Urothelium cell line (cell line): ENCODE measurements at places on chromosomes 4 and X.

DNA sequence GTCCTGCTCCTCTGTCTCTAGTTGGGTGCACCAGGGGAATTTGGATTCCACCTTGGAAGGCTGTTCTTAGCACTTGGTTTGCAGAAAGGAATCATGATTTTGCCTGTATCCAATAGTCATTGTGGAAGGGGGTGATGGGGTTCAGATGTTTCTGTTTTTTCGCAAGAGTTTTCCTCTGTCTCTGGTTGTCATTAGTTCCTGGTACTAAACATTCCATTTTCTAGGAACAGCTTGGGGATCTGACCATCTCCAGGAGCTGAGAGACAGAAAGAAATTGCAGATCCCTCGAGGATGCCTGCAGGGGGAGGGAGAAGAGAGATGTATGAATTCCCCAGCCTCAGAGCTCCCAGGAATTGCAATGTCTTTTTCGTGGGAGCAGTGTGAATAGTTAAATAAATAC lies 70.9 kb downstream of the CYTL1 start:
- DNase-seq = no peak

DNA sequence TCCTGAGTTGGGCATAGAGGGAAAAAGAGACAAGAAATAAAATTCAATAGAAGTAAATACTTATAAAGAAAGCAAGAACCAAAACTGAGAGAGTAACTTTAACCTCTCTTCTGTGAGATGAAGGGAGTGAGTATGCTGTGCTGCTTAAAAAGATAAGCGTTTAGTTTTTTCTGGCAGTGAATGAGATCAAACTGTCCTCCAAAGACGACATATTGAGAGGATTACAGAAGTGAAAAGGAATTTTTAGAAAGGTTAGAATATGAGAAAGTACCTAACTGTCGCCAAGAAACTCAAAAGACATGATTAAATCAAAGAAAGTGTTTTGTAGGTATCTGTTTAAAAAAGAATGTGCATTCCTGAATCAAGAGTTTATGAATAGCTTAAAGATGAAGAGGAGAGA lies 16.0 kb downstream of the GAB1 start:
- DNase-seq = no peak

- DNase-seq = no peak
Measured at GRCh38 chrX:52420824-52421443, 52.1 kb downstream of the XAGE2 start.

- DNase-seq = no peak
Measured at GRCh38 chrX:17443556-17443955, 68.6 kb downstream of the NHS start.

GRCh38 chr4:165926307-165926706 lies 53.3 kb downstream of the TLL1 start:
- DNase-seq = no peak

DNA sequence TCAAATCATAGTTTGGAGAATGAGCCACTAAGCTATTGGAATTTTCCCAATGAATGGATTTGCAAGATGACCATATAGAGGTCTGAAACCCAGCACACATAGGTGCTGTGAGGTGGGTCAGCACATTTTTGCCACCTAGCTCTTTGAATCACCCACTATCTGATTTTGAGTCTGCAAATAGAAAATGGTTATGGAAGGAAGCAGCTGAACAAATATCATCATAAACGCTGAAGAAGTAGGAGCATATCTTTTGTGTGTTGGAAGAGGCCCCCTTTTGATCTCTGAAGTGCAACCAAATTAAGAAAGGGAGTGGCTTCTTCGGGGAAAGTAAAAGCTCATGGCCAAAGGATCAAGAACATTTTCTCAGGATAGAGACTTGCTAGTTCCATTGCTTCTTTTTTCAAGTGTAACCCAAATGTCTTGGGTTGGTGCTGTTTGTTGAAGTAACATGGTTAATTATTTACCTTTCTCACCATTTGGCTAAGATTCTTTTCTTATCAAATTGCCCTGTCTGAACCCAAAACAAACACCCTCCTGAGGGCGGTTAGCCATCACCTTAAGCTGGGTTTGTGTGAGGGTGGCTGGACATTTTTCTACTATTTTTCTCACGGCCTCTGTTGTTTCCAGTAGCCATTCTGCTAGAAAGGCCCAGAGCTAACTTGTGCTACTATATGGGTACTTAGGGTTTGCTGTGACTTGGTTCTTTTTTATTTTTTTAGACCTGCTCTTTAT lies 18.4 kb upstream of the SORBS2 start:
- no peak for DNase-seq

GRCh38 chrX:109632906-109633504 lies 8.0 kb upstream of the KCNE5 start:
- peak; percentile 4 for DNase-seq

DNA sequence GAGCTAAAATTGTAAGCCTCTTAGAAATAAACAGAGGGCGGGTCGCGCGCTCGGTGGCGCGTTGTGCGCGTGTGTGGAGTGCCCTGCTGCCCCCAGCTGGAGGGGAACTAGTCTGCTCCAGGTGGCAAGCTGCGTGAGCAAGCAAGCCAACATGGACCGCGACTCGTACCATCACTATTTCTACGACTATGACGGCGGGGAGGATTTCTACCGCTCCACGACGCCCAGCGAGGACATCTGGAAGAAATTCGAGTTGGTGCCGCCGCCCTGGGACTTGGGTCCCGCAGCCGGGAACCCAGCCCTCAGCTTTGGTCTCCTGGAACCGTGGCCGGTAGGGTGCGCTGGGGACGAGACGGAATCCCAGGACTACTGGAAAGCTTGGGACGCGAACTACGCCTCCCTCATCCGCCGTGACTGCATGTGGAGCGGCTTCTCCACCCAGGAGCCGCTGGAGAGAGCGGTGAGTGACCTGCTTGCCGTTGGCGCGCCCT lies 66.1 kb downstream of the DNAAF6 start:
- peak; percentile 13 for DNase-seq

DNA sequence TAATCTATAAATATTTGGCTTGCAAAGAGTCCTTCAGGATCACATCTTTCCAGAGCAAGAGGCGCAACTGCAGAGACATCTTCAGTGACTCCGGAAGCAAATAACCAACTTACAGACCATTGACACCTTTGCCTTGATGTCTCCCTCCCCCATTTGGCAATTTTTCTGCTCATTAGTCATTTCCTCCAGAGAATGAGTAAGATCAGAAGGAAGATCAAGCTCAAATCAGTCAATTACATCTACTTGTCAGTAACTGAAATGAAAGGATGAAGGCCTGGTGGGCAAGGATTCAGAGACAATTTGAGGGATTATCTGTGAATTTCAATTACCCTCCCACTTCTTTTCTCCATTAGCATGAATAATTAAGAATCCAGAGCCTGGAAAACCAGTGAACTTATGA lies 665.6 kb upstream of the CPEB2 start:
- DNase-seq = peak; percentile 4

GRCh38 chr4:2062808-2063524 lies 3.8 kb downstream of the NAT8L start:
- no peak for DNase-seq

GRCh38 chr4:169080981-169081380 lies 70.9 kb upstream of the CBR4 start:
- no peak for DNase-seq

DNA sequence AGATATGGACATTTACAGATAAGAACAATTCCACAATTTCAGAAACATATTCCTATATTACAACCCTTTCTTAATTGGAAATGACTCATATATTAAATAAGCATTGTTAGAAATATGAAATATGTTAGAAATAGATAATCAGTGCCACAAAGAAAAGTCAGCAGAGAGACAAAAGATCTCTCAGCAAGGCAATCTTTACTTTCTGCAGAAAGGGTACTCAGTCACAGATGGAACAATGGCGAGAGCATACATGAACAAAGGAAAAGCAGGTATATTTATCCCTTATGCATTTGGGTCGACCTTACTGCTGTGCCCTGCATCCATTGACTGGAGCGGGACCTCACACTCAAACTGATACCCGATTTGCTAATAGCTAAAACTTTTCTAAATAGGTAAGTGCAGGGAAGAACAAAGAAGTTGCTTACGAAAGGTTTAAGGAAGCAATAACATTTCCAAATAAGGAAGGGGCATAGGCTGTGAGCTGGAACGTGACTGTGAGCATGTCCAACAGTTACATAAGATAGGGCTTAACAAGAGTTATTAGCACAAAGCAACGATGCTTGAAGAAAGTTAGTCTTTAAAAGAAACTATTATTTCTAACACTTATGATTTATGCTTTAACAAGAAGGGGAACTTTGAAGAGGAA lies 40.8 kb downstream of the MGARP start:
- no peak for DNase-seq

DNA sequence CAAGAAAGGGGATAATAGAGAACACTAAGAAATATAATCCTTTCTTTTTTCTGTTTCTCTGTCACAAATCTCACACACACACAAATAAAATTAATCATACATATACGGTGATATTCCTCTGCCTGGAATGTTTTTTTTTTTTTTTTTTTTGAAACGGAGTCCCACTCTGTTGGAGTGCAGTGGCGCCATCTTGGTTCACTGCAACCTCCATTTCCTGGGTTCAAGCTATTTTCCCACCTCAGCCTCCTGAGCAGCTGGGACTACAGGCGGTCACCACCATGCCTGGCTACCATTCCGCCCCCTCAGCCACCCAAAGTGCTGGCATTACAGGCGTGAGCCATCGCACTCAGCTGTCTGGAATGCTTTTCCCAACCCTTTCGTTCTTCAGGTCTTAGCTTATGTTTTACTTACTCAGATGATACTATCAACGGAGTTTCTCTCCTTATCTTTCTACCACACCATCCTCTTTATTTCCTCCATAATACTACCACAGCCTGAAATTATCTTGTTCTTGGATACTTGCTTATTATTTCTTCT lies 69.3 kb downstream of the ANKRD17 start:
- no peak for DNase-seq

DNA sequence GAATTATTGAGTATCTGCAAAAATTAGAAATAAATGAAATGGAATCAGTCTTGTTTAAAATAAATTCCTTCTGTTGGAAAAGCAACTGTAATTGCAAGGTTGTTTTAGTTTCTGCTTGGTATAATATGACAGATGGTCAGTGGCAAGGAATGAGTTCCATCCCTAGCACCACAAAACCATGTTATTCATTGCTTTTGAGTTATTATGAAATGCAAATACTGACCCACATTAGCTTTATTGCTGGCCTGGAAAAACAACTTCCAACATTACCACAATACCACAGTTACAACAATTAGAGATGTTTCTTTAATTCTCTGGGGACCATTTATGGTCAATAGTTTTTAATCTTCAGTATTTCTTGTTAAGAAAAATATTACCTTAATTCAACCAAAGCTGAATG lies 194.4 kb downstream of the TMA16 start:
- DNase-seq = no peak

- no peak for DNase-seq
Measured at GRCh38 chr4:2787230-2788100, 5.4 kb upstream of the SH3BP2 start.

- DNase-seq = peak; percentile 31
Measured at GRCh38 chr4:150001815-150002214, 76.4 kb upstream of the DCLK2 start.

GRCh38 chr4:3322059-3322550 lies 29.3 kb downstream of the RGS12 start:
- no peak for DNase-seq

DNA sequence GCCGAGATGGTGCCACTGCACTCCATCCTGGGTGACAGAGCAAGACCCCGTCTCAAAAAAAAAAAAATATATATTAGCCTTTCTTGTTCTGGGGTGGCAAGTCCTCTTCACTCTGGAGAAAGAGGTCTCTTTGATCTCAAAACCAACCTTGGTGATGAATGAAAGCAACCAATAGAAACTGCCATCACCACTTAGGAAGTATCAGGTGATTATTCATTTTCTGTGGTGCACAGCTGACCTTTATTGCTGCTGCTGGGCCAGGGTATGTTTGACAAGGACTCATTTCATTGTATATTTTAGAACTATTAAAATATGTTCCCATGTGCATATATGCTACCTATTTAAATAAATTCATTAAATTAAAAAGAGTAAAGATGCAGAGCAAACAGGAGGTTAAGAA lies 76.0 kb upstream of the KIT start:
- no peak for DNase-seq

DNA sequence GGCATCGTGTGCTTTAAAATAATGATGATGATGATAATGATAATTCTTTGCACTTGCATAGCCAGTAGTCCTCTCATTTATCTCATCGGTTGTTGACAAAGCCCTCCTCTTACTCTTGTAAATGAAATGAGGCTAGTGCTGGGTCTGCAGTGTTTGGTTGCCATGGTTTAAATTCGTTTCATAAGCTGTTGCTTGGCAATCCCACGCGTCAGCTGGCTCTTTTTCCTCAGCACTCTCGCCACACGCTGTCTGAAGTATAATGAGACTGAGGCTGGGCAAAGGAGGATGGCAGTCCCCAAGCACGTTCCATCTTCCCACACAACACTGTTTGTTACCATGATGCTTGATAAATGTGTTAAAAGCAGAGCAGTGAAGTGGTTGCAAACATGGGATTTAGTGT lies 15.5 kb downstream of the PAGE4 start:
- DNase-seq = no peak

DNA sequence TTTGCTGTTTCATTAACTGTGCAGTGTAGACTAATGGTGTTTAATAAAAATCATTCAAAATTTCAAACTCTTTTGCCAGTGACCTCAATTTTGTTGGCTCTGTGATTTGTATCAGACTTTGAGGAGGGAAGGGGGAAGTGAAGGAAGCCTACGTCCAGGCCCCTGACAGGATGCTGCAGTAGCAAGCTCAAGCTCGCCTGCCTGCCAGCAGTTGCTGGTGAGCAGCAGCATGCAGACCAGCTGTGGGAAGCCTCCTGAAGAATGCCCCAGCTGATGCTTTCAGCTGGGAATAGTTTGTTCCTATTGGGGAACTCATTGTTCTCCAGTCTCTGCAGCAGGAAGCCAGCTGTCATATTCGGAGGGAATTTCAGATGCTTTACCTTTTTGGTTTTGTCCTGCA lies 495.2 kb downstream of the AFF2 start:
- DNase-seq = no peak

DNA sequence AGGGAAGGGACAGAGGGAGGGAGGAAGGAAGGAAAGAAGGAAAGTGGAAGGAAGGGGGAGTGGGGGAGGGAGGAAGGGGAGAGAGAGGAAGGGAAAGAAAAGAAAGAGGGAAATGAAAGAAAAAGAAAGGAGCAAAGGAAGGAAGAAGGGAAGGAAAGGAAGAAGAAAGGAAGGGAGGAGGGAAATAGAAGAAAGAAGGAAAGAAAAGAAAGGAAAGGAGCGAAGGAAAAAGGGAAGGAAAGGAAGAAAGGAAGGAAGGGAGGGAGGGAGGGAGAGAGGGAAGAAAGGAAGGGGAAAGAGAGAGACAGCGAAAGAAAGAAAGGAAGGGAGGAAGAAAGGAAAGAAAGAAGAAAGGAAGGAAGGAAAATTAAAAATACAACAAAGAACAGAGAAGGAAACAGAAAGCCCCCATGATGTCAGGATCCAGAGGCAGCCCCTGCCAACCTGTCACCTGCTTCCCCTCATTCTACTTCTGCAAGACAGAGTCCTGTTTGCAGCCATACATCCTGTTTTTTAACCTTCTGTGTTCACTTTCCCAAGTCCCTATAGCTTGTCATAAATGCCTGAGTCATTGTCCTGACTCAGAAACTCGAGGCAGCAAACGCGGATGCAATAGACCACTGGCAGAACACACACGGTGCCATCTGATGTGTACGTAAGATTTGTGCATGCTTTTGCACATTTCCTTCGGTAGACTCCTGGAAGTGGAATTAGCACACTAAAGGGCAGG lies 77.0 kb upstream of the C4orf50 start:
- DNase-seq = peak; percentile 43
